ENCODE measurements at places on chromosomes 16 and 17. TPM values are rescaled to one million over a fixed set of nuclear protein-coding genes. Genes with fewer than 3 reads are reported as not detected.

Gene SMPD3
- 3.2 TPM for polyA plus RNA-seq

Gene KRTAP2-1
- polyA plus RNA-seq, result not detected

Gene CSH2
- not detected for polyA plus RNA-seq

Gene MARVELD3
- 2.1 TPM for polyA plus RNA-seq

Gene RASL10B
- polyA plus RNA-seq, result 0.75 TPM

Gene MLLT6
- polyA plus RNA-seq, result 30.8 TPM

Gene HOXB1
- polyA plus RNA-seq, result not detected

Gene BOLA2
- polyA plus RNA-seq, result 27.7 TPM

Gene RUNDC3A
- polyA plus RNA-seq, result 6.0 TPM

Gene PPY
- not detected for polyA plus RNA-seq

Gene HCRT
- polyA plus RNA-seq, result not detected

Gene GPR139
- not detected for polyA plus RNA-seq
